ENCODE measurements at places on chromosomes 11 and 22.
A peak's percentile ranks its signal among the peaks of the same experiment; 100 is the strongest.

DNA sequence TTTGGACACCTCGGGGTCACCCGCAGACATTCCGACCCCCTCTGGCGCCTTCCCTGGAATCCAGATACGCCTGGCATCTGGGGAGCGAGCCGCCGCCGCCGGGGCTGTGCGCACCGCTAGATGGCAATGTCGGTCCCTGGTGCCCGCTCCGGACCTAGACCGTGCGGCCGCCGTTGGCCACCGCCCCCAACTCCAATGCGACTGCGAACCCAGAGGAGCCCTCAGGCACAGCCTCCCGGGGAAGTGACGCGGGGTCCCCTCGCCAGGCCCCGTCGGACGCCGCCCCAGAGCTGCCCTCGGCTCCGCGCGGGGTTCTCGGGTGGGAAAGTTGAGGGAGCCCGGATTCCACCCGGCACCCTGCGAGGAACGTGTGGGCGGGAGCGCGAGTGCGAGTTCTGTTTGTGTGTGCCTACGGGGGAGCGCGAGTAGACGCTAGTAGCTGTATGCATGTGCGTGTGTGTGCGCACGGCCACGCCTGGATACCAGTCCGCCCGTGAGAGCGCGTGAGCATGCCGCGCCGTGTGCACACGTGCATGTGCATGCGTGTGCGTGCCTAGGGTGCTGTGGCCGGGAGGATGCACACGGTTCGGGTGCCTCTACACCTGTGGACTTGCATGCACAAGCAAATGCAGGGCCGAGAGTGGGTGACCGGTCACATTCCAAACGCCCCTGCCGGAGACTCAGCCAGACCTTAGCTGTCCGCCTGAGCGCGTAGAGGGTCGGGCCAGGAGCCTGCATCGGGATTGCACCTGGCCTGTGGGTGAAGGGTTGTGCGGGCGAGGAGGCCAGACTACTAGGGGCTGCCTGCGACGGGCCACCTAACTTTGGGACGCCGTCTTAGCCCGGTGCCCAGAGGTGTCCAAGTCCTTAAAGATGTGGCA is 1.9 kb downstream of the CHRM4 start:
- DNase-seq, result peak; percentile 70

- no peak for DNase-seq
These were observed 17.7 kb upstream of the SYTL2 start for GRCh38 chr11:85828640-85828978.

DNA sequence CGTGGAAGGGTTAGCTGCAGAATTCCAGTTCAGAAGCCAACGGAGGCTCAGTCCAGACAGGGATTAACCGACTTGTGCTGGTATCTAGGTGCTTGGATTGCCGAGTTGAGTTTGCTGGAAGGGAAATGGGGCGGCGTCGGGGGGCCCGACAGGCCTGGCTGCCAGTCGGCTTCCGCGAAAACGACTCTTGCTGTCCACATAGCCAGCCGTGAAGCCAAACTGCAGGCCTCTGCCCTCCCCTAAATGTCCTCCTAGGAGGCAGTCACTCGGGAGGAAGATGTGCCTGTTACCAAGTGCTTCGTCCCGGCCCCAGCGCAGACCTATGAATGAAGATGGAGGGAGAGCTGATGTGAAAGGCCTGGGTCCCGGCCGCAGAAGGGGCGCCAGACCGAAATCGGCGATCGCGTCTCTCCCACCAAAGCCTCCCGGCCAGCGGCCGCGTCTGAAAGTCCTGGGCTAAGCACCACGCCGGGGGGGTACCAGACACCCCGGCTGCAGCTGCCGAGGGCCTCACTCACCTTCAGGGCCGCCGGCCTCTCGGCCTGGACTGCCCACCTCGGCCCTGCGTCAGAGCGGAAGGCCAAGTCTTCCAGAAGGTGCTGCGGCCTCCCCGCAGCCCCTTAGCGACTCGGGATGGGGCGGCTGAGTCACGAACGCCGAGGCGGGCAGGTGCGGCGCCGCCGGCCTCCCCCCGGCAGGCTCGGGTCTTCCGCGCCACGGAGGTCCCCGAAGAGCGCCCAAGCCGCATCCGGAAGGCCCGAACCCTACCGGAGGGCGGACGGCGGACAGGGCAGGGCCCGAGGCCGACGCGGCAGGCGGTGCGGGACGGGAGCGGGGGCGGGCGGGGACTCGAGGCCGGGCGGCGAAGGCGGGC is 7.5 kb downstream of the DPAGT1 start:
- DNase-seq, result peak; percentile 63

DNA sequence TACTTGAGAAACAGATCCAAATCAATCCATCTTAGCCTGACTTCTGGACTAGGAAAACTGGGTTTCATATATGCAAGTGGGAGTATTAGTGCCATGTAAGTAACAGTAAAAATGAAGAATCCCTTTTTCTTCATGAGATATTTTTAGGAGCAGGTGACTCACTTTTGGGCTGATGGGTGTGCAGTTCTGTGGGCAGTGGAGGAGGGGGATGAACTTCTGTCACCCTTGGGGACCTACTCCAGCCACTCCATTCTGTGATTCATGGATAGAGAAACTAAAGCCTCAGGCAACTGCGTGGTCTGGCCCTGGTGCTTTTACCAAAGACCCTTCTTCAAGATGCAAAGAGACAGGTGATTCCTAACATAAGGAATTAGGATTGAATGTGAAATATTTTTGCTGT is 208.6 kb upstream of the NARS2 start:
- DNase-seq, result peak; percentile 32

DNA sequence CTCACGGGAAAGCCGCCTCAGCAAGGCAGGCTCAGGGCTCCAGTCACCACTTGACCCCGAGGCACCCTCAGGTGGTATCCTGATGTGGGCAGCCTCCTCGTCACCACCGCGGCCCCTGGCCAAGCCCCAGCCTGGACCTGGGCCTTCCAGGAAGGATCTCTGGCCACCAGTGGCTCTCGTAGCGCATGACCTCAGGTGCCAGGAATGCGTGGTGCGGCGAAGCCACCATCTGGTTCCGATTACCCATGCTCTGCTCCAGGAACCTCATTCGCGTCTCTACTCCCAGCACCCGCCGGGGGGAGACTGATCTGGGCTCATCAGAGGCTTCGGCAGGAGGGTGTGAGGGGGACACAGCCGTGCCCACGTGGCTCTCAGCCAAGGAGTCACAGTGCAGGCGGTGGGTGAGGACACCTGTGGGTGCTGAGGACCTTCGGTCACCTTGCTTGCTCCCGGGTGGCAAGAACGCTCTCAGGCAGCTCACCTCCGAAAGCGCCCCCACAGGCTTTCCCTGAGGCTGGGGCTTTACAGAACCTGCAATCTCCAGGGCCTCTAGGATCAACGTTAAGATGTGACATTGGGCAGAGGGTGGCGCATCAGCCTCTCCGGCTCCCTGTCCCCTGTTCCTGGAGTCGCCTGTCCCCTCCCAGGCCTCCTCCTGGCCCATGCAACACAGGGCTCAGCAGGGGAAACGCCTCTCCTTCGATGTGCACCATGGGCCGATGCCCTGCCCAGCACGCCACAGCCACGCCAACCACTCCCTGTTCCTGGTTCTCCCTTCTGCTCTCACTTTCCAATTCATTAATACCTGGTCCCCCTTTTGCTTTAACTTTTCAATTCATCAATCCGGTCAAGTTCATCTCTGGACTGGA is 39.0 kb downstream of the TBX1 start:
- peak; percentile 98 for DNase-seq

- no peak for DNase-seq
These were observed 32.9 kb downstream of the CABIN1 start for GRCh38 chr22:24043958-24044357.

GRCh38 chr11:116696381-116696941 is 76.3 kb downstream of the BUD13 start:
- peak; percentile 37 for DNase-seq

Measured in EH (cell line).